ENCODE measurements at places on chromosomes 7 and 10.
A peak's percentile ranks its signal among the peaks of the same experiment; 100 is the strongest.

GRCh38 chr10:95233377-95234034 lies 39.5 kb downstream of the ACSM6 start:
- DNase-seq, result no peak

GRCh38 chr7:107166736-107167426 lies 1.9 kb upstream of the HBP1 start:
- DNase-seq, result peak; percentile 48

GRCh38 chr7:112453505-112454171 lies 3.4 kb downstream of the IFRD1 start:
- DNase-seq, result peak; percentile 32

DNA sequence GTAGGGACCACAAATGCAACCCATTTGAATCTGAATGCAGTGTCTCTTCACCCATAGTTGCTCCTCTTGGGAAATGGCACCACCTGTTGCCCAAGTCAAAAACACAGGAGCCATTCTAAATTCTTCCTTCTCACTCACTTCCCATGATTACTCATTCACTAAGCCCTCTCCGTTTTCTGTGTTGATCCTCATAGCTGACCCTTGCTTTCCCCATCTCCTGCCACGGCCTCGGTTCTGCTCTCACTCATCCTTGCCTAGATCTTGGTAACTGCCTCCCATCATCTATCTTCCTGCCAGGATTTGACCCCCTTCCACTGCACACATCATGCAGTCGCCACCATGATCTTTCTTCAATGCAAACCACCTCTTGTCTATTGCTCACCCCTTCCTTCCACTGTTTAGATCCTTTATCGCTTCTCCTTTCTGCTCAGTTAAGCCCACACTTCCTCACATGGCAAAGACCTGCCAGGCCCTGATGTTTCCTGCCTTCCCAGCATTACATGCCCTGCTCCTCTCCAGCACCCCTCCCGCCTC lies 19.0 kb upstream of the CPN1 start:
- no peak for DNase-seq

- DNase-seq, result no peak
Observed at GRCh38 chr7:92456236-92456635, 9.0 kb downstream of the GATAD1 start.

- DNase-seq, result no peak
Observed at GRCh38 chr10:73405556-73405955, 8.3 kb downstream of the ANXA7 start.

Measured in eye (tissue), 1 donor.